ENCODE measurements at places on chromosomes 11 and 22.
A peak's percentile ranks its signal among the peaks of the same experiment; 100 is the strongest.

DNA sequence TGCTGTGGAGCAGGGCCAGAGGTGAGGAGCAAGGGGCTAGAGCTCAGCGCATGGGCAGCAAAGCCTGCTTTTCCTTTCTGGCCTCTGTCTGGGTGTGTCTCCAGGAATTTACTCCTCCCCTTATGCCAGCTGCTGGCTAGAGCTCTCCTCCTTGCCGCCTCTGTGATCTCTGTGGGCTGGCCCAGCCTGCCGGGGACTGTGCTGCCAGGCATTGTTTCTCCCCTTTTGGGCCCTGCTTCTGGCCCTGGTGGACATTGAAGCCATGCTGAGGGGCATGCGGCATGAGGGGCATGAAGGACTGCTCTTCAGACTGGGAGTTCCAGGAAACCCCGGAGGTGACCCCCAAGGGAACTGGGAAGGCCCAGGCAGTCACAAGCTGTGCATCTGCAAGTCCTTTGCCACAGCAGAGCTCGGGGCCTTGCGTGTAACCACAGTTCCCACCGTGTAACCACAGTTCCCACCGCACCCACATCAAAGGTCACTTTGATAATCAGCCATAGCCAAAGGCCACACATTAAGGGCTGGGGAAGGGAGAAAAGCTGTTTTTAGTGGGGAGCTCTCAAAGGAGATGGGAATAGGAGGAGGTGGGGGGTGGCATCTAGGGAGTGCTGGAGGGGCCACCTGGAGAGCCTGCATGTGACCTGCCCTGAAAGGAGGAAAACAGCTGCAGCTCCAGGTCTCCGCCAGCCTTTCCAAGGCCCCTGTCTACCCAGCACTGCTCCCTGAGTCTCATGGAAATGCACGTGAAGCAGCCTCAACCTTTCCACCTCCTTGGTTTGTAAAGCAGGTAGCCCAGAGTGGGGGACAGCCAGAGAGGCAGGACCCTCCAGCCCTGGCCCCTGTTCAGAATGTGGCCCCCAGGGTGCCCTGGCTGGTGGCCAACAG is 62.3 kb downstream of the PPFIBP2 start:
- ATAC-seq: peak; percentile 37

- peak; percentile 35 for ATAC-seq
Observed at GRCh38 chr11:114316980-114317786, 21.0 kb downstream of the NNMT start.

DNA sequence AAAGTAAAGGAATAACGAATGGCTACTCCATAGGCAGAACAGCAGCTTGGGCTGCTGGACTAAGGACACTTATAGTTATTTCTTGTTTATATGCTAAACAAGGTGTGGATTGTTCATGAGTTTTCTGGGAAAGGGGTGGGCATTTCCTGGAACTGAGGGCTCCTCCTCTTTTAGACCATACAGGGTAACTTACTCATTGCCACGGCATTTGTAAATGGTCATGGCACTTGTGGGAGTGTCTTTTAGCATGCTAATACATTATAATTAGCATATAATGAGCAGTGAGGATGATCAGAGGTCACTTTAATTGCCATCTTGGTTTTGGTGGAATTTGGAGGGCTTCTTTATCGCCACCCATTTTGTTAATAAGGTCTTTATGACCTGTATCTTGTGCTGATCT is 7.0 kb downstream of the OR4X1 start:
- no peak for ATAC-seq

- no peak for ATAC-seq
Observed at GRCh38 chr11:79285756-79286155, 155.1 kb downstream of the TENM4 start.

DNA sequence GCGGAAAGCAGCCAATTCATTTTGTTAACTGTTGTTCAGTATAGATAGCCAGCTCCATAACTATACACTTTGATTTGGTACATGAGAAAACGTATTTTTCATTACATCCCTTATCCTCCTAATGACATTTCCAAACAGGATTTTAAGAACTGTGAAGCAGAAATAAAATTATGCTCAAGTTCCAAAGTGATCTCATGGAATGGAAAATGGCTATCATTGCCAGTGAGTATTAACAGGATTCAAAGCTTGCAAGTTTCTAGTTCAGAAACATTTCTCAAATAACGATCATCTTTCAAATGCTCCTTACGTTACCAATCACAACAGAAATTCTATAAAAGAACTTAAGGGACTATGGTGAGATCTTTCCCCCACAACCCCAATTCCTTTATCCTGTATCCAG is 53.7 kb downstream of the CADM1 start:
- ATAC-seq: no peak
